ENCODE measurements at places on chromosomes 11 and 22.

GRCh38 chr11:21963013-21963412, 229.9 kb upstream of the ANO5 start:
- DNase-seq = no peak

GRCh38 chr22:17753401-17753989, 20.8 kb downstream of the BID start:
- DNase-seq = peak; percentile 80

GRCh38 chr11:134800130-134800529, 388.1 kb upstream of the B3GAT1 start:
- no peak for DNase-seq

DNA sequence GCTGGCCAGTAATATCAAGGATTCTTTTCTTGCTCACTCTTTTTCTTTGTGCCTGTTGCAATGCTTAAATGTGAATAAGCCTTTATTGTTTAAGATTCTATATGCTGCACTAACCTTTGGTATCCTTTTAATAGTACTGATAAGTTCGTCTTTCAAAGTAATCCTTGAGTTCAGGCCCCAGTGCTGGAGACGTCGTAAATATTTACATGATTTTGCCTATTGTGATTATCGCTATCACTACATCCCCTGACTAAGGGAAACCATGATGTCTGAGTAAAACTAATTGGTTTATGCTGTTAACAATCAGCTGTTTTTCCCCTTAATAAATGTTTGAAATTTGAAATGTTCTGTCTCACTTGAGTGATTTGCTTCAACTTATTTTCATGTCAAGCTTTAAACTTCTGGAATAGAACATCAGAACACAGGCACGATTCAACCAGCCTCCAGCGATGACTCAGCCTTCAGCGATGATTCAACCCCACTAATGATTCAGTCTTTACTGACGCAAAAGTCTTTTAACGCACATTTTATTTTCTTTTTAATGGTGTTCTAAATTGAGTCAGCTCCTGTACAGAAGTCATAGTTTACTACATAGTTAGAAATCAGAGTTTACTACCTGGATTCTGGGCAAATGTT, 3.9 kb downstream of the HTATIP2 start:
- peak; percentile 95 for DNase-seq

GRCh38 chr22:41799486-41800347, 762 bp upstream of the CCDC134 start:
- DNase-seq = no peak

GRCh38 chr11:10916665-10917064, 58.8 kb upstream of the ZBED5 start:
- peak; percentile 82 for DNase-seq

GRCh38 chr11:101362643-101363042, 221.2 kb downstream of the TRPC6 start:
- no peak for DNase-seq

DNA sequence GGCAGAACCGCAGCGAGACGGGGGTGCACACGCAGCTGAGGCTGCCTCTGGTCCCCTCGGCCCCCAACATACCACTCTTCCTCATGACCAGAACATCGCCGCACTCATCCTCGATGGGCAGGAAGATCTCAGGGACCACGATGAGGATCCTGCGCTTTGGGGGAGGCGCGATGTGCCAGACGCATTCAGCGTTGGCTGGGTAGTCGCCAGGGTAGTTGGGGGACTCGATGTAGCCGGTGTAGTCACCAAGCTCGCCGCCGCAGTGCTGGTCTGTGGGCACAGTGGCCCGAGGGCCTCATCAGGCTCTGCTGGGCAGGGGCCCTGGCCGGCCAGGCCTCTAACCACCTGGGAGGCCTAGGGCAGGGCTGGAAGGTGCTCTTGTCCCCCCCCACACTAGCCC, 23.0 kb upstream of the TTLL12 start:
- no peak for DNase-seq

GRCh38 chr11:132245403-132246385, 875.3 kb downstream of the NTM start:
- no peak for DNase-seq

Measured in fibroblast of mammary gland (primary cell).